ENCODE measurements at places on chromosomes 16 and 17.
A peak's percentile ranks its signal among the peaks of the same experiment; 100 is the strongest.

DNA sequence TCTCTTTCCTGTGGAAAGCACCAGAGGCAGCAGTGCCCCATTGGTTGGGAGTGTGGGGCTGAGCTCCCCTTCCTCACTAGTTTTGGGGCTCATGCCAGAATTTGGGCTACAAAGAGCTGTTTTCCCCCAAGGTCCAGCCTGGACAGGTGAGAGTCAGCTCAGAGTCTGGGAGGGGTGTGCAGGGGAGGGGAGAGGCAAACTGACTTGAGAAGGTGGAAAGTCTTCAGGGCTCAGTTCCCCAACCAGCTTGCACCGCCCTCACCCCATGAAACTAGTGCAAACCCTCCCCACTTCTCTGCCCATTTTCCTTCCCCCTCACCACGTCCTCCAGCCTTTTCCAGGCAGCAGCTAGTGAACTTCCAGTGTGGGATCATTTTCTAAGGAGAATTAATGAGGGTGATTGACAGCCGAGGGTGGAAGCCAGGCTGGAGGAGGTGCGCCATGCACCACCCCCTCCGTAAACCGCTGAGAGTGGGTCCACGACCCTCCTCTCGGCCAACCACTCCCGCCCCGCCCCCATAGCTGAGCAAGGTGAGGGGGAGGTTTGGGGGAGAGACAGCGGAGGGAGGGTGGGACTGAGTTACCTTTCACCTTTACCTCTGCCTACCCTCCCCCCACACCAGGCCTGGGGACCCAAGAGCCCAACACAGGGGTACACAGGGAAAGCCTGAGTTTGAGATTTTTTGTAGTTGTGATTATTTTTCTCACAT is 6.2 kb upstream of the DLX4 start:
- H3K36me3 ChIP-seq, result no peaks in the 10 kb centered on the region
- H3K4me1 ChIP-seq, result peaks cover 8% of the 10 kb centered on the region
- no peak overlapping the region for H3K4me3 ChIP-seq
- H3K27ac ChIP-seq, result no peak overlapping the region

DNA sequence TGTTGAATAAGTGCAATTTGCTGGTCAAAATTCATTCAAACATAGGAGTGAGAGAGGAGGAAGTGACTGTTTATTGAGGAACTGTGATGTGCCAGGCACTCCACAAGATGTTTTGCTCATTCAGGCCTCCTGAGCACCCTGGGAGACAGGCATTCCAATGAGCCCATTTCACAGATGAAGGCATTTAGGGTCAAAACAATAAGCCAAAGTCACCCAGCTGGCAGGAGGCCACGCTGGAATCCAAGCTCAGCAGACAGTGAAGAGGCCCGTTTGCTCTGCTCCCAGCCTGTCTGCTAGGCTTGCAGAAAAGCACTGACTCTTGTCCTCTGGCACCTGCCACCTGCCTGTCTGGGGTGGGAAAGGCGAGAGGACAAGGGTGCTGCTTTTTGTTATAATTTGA is 10.1 kb upstream of the SLC25A39 start:
- H3K27me3 ChIP-seq, result no peaks in the 10 kb centered on the region
- peaks cover 35% of the 10 kb centered on the region for H3K4me1 ChIP-seq
- no peak overlapping the region for H3K27ac ChIP-seq
- no peak for DNase-seq
- no peak overlapping the region for H3K4me3 ChIP-seq

DNA sequence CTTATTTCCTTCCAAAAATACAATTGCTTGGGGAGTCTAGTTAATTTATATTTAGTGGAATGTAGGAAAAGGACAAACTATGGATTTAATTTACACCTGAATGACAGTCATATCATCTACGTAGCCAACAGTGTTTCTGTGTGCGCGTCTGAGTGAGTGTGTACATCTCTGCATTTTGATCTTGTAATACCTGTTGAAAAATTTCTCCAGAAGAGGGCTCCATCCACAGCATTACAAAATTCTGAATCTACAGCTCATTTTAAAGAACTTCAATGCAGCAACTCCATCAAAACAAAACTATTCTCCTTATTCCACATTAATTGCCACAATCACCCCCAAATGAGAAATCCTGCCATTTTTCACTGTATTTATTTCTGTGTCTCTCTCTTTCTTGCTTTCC is 3.9 kb downstream of the CDH13 start:
- H3K27ac ChIP-seq, result no peak overlapping the region
- no peaks in the 10 kb centered on the region for H3K36me3 ChIP-seq
- H3K4me1 ChIP-seq, result peaks cover 42% of the 10 kb centered on the region
- DNase-seq, result no peak
- peaks cover 27% of the 10 kb centered on the region for H3K27me3 ChIP-seq

- peaks cover 66% of the 10 kb centered on the region for H3K36me3 ChIP-seq
- H3K27ac ChIP-seq, result peak overlapping the region; percentile 48
- peaks cover 47% of the 10 kb centered on the region for H3K4me1 ChIP-seq
- no peak overlapping the region for H3K4me3 ChIP-seq
- DNase-seq, result peak; percentile 76
- H3K27me3 ChIP-seq, result no peaks in the 10 kb centered on the region
These were observed 6.3 kb downstream of the ESRP2 start for GRCh38 chr16:68229431-68230175.

DNA sequence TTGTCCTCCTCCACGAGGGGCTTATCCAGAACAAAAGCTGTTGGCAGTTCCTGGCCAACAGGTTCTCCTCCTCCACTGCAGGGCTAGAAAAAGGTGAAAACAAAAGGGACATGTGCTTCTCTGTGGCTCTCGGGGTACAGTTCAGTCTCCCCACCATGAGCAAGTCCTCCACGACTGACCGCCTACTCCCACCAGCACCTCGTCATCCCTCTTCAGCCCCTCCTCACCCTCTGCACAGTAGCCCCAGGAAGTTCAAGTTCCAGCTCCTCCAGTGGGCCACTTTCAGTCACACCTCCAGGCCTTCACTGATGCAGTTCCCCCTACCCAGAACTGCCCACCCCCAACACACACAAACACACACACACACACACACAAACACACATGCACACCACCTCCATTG is 19.4 kb downstream of the KRT9 start:
- H3K27me3 ChIP-seq, result peaks cover 7% of the 10 kb centered on the region
- no peaks in the 10 kb centered on the region for H3K36me3 ChIP-seq
- peaks cover 15% of the 10 kb centered on the region for H3K4me1 ChIP-seq

GRCh38 chr16:48887646-48888210 is 277.7 kb upstream of the N4BP1 start:
- no peaks in the 10 kb centered on the region for H3K27me3 ChIP-seq
- no peak overlapping the region for H3K4me3 ChIP-seq
- no peak for DNase-seq

DNA sequence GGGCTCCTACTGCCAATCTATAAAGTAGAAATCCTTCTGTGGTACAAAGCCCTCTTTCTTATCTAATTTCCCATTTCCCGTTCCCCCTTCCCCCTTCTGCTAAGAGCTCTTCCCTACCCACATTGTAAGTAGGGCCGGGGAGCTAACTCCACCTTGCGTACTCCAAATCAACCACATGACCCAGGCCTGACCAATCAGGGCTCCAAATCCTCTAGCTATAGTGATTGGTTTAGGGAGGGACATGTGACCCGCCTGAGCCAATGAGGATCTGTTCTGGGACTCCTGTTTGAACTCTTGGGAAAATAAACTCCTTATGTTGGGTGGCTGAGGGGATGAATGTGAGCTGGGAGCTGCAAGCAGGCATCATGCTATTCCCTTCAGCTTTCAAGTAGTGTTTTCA is 40.9 kb upstream of the MEOX1 start:
- no peaks in the 10 kb centered on the region for H3K4me1 ChIP-seq
- no peak overlapping the region for H3K4me3 ChIP-seq
- no peak for DNase-seq
- no peaks in the 10 kb centered on the region for H3K27me3 ChIP-seq
- no peaks in the 10 kb centered on the region for H3K36me3 ChIP-seq

GRCh38 chr17:50769884-50770283 is 2.6 kb upstream of the ANKRD40CL start:
- peaks cover 16% of the 10 kb centered on the region for H3K4me1 ChIP-seq
- DNase-seq, result no peak
- no peaks in the 10 kb centered on the region for H3K36me3 ChIP-seq
- no peaks in the 10 kb centered on the region for H3K27me3 ChIP-seq

DNA sequence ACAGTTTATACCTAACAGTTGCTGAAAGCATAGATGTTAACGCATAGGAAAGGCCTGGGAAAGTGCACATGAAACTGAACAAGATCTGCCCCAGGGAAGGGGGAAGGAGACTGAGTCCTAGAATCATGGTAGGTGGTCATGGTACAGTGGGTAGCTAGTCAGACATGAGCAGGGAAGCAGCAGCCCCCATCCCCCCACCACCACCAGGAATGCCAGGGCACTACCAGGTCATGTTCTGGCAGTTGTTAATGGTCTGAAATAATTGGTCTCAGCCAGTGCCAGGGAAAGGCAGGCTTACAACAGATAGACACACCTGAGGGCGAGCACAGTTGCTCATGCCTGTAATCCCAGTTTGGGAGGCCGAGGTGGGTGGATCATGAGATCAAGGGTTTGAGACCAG is 185.2 kb downstream of the CPPED1 start:
- no peaks in the 10 kb centered on the region for H3K4me1 ChIP-seq
- no peak overlapping the region for H3K4me3 ChIP-seq
- no peaks in the 10 kb centered on the region for H3K27me3 ChIP-seq
- no peak overlapping the region for H3K27ac ChIP-seq
- no peak for DNase-seq

DNA sequence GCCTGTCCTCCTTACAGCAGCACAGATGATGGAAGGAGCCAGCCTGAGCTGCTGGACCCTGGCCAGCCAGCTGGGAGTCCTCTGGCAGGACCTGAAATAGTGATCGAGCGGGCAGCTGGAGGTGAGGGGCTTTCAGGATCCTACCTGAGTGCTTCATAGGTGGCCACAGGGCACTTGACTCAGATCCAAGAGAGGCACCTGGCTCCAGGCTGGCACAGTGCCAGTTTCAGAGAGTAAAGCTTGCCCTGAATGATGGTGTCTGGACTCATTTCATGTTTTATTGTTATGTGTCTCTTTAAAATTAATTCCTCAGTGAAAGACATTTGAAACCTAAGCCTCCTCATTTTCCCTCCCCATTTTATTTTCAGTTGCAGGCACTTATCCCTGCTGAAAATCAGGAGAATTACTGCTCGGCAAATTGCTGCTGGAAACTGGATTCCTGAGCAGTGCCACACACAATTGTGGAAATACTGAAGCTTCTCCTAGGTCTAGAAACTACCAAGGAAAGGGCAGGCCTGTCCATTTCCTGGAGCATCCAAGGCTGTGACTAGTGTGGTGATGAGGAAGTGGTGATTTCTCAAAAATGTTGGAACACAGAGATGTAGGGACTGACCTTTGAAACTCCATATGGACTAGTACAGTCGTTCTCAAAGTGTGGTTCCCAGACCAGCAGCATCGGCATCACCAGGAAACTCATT is 16.1 kb upstream of the ADAMTS18 start:
- DNase-seq, result no peak
- H3K27ac ChIP-seq, result no peak overlapping the region
- H3K36me3 ChIP-seq, result no peaks in the 10 kb centered on the region
- H3K4me3 ChIP-seq, result no peak overlapping the region
- H3K4me1 ChIP-seq, result no peaks in the 10 kb centered on the region

DNA sequence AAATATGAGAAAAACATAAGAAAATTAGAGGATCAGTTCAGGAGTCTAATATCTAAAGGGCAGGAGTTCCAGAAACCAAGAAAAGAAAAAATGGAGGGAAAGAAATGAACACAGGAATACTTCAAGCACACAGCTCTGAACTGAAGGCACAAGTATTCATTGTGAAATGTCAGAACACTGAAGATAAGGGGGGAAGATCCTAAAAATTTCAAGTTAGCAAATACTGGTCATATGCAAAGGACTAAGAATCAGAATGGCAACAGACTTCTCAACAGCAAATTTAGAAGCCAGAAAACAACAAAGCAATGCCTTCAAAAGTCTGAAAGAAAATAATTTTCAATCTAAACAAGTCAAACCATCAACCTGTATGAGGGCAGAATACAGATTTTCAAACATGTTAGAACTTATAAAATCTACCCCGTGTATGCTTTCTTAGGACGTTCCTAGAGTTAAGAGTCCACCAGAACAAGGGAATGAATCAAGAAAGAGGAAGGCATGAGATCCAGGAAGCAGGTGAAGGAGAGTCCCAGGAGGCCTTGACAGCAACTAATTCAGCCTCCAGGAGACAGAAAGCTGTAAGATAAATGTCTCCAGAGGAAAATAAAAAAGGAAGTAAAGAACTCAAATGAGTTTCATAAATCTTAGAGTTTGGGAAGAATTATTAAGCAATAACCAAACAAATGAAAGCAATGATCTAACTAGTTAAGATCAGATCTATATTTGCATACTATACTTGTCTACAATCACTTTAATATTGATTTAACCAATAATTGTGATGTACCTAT is 2.8 kb downstream of the BRD7 start:
- no peak overlapping the region for H3K27ac ChIP-seq
- peaks cover 46% of the 10 kb centered on the region for H3K36me3 ChIP-seq
- no peaks in the 10 kb centered on the region for H3K27me3 ChIP-seq
- no peak overlapping the region for H3K4me3 ChIP-seq
- H3K4me1 ChIP-seq, result peaks cover 77% of the 10 kb centered on the region

GRCh38 chr16:2902337-2903130 is 9.2 kb upstream of the FLYWCH1 start:
- H3K27me3 ChIP-seq, result no peaks in the 10 kb centered on the region
- no peak for DNase-seq
- H3K27ac ChIP-seq, result no peak overlapping the region
- peaks cover 26% of the 10 kb centered on the region for H3K4me1 ChIP-seq

DNA sequence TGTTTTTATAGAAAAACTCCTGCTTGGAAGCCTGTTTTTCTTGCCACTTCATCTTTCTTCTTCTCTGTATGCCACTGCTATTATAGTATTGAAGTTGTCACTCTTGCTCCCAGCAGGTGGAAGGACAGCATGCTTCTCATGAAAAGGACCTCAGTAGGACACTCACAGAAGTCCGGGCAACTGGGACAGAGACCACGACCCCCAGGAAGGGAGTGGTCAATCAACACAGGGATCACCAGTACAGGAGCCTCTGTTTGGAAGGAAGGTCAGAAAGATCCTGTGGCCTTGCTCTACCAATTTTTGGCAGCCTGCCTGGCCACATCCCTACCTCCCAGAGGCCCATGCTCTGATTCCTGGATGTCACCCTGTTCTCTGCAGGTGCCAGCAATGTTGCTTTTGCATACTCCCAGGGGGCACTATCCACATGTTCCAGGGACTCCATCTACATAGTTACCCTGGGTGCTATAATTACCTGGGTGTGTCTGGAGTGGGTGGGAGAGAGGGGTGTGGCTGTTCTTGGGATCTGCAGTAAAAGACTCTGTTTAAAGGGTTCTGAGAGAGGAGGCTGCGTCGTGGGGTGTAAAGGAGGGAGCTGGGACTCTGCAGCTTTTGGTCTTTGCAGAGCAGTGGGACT is 13.7 kb upstream of the AKAP10 start:
- H3K4me1 ChIP-seq, result peaks cover 6% of the 10 kb centered on the region
- H3K36me3 ChIP-seq, result no peaks in the 10 kb centered on the region
- no peak overlapping the region for H3K27ac ChIP-seq
- H3K4me3 ChIP-seq, result no peak overlapping the region
- no peak for DNase-seq
- no peaks in the 10 kb centered on the region for H3K27me3 ChIP-seq

DNA sequence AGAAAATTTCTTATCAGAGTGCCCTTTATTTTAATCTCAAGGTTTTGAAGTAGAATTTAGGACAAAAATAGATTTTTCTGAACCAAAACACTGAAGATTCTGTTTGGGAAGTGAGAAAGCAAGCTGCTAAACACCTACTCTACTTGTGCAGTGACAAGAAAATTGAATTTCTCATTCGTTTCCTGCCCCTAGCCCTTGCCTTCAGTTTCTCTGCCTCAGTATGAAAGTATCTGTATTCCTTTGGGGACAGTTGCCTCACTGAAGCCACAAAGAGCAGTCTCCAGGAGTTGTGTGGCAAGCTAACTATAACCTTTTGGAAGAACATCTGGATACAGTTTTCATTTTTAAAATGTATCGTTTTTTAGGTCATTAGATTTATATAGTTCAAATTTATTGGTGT is 19.7 kb downstream of the MOSMO start:
- DNase-seq, result no peak
- peaks cover 58% of the 10 kb centered on the region for H3K4me1 ChIP-seq
- no peak overlapping the region for H3K4me3 ChIP-seq
